NCI-H446 (cell line): ENCODE measurements at places on chromosomes 2 and 18.

DNA sequence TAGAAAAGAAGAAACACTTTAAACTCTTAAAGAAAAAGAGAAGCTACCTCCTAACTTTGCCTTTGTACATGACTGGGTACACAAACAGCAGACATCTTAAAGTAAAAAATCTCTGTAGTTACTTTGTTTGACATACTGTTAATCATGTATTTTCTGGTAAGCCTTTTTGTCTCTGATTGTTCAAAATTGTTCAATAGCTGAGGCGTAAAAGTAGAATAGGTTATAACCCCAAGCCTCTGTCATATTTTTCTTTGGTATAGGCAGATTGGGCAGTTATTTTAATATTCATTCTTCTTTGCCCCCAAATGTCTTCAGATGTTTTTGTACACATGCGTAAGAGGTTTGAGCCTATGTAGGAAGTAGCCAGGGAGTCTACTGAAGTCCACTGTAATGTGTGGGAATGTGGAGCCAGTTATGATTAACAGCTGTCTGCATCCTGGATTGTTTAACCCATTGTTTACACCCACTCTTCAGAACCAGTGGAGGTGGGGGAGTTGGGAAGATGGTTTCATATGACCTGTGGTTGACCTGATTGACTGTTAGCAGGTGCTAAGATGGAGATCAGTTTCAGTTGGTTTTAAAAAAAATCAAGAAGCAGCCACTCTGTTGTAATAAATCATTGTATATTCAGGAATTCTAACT, 150.5 kb downstream of the TANC1 start:
- no peak for DNase-seq

GRCh38 chr2:174877751-174878150, 113.5 kb upstream of the CHRNA1 start:
- peak; percentile 35 for DNase-seq

GRCh38 chr2:23456881-23457760, 72.1 kb downstream of the KLHL29 start:
- no peak for DNase-seq

DNA sequence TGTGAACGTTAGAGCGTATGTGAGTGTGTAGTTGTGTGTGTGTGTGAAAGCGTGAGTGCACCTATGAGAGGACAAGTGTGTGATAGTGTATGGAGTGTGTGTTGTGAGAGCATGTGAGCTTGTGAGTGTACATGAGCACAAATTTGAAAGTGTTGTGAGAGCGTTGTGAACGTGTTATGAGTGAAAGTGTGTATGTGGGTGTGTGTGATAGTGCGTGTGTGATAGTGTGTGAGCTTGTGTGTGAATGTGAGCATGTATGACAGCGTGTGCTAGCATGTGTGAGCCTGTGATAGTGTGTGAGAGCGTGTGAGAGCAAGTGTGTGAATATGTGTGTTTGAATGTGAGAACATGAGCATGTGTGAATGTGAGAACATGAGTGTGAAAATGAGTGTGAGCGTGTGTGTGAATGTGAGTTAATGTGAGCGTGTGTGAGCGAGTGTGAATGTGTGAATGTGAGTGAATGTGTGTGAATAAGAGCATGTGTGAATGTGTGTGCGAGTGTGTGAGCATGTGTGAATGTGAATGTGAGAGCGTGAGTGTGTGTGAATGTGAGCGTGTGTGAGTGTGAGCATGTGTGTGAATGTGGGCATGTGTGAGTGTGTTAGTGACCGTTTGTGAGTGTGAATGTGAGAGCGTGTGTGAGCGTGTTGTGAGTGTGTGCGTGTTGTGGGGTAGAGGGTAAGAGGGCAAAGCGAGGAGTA, 25.0 kb downstream of the RALB start:
- no peak for DNase-seq
